ENCODE measurements at places on chromosomes 12 and 14.

DNA sequence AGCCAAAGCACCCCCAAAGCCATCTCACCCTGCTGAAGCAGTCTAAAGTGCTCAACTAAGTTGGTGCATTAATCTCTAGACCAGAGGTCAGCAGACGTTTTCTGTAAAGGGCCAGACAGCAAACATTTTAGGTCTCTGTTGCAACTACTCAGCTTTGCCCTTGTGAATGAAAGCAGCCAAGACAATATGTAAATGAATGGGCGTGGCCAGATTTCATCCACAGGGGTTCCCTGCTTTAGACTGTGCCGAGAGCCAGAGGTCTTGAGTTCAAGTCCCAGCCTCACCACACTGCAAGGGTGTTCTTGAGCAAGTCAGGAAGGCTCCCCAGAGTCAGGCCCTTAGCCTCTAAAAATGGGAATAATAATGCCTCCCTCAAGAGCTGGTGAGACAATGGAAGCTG, 166.2 kb downstream of the CHST11 start:
- DNase-seq, result no peak

DNA sequence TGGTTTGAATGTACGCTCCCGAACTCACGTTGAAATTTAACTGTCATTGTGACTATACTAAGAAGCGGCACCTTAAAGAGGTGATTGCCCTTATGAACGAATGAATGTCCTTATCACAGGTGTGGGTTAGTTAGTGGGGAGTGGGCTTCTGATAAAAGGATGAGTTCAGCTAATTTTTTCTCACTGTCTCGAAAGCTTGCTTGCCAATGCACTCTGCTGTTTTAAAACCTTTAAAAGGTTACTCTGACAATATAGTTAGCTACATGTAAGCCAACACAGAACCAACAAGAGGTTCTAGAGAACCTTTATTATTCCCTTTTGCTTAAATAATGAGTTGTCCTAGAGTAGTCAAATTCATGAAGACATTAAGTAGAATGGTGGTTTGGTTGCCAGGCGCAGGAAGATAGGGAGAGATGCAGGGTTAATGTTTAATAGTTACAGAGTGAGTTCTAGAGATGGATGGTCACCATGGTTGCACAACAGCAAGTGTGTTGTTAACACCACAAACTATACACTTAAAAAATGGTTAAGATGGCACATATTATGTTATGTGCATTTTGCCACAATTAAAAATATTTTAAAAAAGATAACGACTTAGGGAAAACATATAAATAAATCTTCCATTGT, 26.3 kb downstream of the RTN1 start:
- no peak for DNase-seq

- no peak for DNase-seq
These were observed 11.0 kb upstream of the LALBA start for GRCh38 chr12:48580831-48581230.

DNA sequence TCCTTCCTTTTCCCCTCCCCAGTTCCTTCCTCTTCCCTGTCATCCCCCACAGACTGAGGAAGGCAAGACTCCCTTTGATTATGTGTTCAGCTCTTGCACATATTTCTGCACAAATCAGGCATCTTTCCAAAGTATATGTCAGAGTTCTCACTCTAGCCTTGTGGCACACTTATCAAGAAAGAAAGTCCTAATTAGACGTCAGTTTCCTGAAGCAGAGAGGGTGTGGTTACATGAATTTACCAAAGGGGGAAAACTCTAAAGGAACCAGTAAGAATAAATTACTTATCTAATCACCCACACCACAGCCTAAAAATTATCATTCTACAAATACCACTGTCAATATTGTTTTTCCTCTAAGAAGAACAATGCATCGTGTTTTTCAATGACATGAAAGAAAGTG, 120.7 kb upstream of the GRIP1 start:
- no peak for DNase-seq

DNA sequence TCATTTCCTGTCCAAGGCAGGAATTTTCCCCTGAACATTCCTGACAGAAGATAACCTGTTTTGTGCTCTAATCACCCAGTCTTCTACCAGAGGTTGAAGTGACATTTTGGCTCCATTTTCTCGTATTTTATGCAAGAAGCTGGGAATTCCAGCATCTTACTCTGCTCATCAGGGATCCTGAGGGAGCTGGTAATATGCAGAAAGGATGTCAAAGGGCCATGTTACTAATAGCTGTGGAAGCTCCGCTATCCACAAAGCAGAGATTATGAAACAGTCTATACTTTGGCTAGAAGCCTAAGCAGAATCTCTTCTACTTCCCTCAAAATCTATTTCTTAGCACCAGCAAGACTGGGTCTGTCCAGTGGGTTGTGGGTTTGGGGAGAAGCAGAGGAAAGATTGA, 613.0 kb downstream of the DIO2 start:
- no peak for DNase-seq

DNA sequence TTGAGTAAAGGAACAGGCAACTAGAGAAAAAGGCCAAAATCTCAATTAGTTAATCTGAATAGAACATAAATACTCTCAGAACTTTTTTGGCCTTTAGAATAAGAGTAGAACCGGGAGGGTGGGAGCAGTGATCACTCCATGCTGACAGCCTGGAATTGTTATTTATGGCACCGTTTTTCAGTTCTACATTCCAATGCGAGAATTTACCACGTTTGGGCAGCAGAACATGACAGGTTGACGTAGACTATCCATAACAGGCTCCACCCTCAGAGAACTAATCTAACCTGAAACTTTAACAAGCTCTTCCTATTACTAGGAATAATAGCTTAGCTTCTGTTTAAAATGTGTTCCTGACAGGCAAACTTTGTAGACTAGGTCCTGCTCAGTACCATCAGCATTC, 379.1 kb downstream of the SEC23A start:
- no peak for DNase-seq

GRCh38 chr12:31353750-31354708, 28.1 kb upstream of the SINHCAF start:
- no peak for DNase-seq

- no peak for DNase-seq
These were observed 44.3 kb upstream of the STK38L start for GRCh38 chr12:27199638-27200300.

DNA sequence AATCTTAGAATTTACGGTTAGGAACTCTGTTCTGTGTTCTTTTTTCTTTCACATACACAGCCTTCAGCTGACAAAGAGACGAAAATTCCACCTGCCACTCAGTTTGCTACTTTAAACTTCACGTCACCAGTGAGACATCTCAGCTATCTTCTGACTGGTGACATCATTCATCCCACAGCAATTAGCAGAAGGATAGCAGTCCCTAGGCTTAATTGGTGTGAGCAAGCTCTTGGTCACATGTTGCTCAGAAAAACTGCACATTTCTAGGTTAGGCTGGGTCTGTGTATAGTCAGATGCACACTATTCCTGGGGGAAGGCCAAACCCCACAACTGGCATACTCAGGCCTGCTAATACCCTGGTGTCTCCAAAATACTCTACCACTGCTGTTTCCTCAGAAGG, 23.9 kb downstream of the SLC7A7 start:
- no peak for DNase-seq

DNA sequence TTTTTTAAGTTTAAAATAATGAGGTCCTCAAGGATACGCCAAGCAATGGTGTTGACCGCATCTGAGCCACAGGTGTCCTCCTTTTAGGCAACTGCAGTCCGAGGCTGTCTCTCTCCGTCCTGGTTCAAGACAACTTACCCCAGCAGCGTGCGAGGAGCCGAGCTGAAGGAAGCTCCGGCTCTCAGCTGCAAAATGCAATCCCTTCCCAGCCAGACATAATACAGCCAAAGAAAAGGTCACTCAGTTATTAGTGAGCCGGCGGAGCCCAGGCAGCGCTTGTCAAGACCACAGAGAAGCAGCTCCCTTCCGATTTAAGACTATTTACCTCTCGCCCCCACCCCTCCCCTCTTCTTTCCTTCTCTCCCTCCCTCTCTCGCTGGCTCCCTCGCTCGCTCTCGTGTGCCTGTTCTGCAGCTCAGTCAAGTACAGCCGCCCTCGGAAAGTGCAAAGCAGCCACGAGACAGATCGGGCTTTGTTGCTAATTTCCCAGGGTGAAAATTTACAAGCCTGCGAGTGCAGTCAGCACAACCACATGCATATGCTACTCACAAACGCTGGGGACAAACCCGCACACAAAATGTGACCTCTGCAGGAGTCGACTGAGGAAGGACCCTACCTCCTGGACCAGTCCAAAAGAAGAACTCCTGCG, 363 bp upstream of the LMO3 start:
- DNase-seq, result no peak

DNA sequence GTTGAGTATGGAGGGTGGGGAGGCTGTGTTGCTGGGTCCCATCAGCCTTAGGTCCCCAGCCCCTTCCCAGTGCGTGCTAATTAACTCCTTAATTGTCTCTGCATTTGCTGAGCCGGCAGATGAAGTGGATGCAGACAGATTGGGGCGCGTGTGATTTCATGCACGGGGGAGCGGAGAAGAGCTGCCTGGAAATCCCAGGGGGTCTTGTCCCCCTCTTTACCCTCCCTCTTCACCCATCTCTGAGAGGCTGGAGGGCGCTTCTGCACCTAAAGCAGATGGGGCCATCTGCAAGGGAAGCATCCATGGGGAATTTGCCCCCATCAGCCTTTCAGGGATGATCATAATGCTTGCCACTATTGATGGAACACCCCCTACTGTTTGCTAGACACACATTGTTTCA, 4.4 kb upstream of the ASIC1 start:
- DNase-seq, result no peak

DNA sequence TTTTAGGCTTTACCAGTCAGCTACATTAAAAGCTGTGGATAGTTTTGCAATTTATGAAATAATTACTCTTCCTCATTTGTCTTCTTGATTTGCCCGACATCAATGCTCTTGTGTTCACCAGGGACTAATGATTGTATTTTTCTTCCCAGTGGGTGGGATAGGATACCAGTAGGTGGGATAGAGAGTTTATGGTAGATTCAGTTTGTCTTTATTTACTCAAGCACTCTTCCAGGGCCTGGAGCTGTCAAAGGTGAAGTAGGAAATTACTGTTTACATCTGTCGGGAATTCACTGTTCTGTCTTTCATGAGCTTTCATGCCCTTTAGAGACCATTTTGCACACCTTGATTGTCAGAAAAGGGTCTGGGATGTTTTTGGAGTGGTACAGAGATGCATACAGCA, 36.6 kb downstream of the ETV6 start:
- DNase-seq, result no peak

GRCh38 chr12:123229051-123229450, 3.9 kb downstream of the MPHOSPH9 start:
- no peak for DNase-seq

GRCh38 chr12:123033392-123034021, 53.0 kb downstream of the ARL6IP4 start:
- DNase-seq, result no peak

- DNase-seq, result no peak
These were observed 75.5 kb downstream of the ACADS start for GRCh38 chr12:120801146-120801545.

DNA sequence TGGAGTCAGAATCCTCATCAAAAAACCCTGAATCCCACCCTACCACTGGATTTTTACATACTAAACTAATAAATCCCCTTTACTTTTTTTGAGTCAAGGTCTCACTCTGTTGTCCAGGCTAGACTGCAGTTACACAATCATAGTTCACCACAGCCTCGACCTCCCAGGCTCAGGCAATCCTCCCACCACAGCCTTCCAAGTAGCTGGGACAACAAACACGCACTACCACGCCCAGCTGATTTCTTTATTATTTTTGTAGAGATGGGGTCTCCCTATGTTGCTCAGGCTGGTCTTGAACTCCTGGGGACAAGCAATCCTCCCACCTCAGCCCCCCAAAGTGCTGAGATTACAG, 24.3 kb downstream of the SPTSSA start:
- no peak for DNase-seq

DNA sequence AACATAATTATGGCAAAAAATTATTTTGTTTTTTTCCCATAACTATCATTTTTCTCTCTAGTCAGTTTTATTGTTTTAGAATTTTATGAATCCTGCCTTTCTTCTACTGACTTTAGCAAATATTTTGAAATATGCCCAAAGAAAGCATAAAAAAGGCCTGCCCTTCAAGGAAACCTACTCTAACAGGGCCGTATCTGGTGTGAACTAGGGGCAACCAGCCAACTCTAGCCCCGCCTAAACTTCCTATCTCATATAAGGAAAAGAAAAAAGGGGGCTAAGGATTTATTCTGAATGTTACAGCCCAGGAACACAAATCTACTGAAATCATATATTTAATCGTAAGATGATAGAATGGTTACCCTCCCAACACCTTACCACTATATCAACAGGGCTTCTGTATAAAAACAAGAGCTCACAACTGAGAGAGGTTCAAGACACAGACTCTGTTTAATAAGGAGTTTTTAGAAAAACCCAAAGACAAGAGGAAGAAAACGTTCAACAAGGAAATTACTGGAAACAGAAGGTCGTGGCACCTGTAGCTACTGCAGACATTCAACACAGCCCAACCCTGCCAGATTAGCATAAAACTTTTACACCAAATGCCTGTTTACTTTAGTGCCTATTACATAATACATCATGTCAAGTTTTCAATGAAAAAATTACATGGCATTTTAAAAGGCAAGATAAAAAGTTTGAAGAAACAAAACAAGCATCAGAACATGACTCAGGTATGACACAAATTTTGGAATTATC, 12.9 kb upstream of the EPYC start:
- no peak for DNase-seq

- DNase-seq, result no peak
These were observed 457 bp downstream of the SOCS2 start for GRCh38 chr12:93572712-93573551.

GRCh38 chr14:63308723-63309317, 9.9 kb downstream of the GPHB5 start:
- no peak for DNase-seq

- no peak for DNase-seq
These were observed 49.7 kb downstream of the IGF1 start for GRCh38 chr12:102430661-102431060.

DNA sequence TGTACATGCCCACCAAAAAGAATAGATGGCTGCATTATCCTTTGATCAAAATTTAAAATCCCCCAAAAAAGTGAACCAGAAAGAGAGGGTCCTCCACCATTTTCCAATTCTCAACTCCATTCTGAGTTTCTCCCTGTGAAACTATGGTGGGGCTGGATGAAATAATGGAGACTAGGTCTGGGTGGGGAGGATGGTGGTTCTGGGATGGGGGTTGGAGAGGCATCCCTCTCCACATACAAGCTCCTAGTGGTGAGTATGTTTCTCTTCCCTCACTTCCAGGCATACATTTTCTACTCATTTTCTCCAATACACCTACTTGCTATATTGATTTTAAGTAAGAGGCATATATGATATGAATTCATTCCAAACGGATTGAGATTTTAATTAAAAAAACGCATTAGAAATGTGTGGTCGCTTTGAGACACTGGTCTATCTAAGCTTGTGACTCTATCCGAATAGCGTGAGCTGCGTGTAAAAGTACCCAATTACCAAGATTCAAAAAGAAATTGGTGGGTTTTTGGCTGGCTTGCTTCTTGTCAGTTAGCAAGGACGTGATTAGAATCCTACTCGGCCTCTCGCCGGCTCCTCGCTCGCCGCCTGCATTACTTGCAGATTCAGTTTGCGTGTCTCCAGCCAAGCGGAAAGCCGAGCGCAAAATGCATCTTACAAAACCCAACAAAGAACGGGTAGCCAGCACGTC, 3.4 kb downstream of the ASCL1 start:
- no peak for DNase-seq

Measured in AG09319 (cell line).